ENCODE measurements at places on chromosomes 12 and 14.

GRCh38 chr12:10196210-10196609 lies 16.5 kb upstream of the GABARAPL1 start:
- no peak overlapping the region for H3K27ac ChIP-seq
- no peak for DNase-seq
- no peaks in the 10 kb centered on the region for H3K36me3 ChIP-seq
- H3K4me3 ChIP-seq: no peak overlapping the region

GRCh38 chr12:21675641-21676040 lies 18.0 kb upstream of the LDHB start:
- no peak for DNase-seq
- H3K27me3 ChIP-seq: peaks cover 1% of the 10 kb centered on the region
- no peaks in the 10 kb centered on the region for H3K36me3 ChIP-seq
- peak overlapping the region; percentile 28 for H3K27ac ChIP-seq
- H3K4me1 ChIP-seq: peaks cover 44% of the 10 kb centered on the region
- H3K4me3 ChIP-seq: no peak overlapping the region

DNA sequence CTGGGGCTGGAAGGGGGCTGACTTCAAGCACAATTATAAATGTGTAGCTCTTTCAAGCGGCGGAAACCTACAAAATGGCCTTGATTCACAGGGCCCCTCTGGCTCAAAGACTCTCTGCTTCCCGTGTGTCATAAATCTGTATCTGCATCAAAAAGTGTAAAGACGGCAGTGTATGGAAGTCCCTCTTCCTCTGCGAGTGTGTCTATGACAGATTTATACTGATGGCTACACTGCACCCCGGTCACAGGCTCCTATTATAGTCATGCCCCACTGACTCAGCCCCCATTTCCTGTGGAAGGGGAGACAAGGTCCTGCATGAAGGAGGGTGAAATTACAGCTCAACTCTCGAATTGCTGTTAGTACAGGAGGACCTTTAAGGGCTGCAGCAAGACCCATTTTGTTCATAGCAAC lies 68.6 kb downstream of the HMGA2 start:
- no peak overlapping the region for H3K27ac ChIP-seq
- H3K27me3 ChIP-seq: peaks cover 29% of the 10 kb centered on the region
- no peak overlapping the region for H3K4me3 ChIP-seq
- no peaks in the 10 kb centered on the region for H3K4me1 ChIP-seq
- DNase-seq: no peak
- no peaks in the 10 kb centered on the region for H3K36me3 ChIP-seq

DNA sequence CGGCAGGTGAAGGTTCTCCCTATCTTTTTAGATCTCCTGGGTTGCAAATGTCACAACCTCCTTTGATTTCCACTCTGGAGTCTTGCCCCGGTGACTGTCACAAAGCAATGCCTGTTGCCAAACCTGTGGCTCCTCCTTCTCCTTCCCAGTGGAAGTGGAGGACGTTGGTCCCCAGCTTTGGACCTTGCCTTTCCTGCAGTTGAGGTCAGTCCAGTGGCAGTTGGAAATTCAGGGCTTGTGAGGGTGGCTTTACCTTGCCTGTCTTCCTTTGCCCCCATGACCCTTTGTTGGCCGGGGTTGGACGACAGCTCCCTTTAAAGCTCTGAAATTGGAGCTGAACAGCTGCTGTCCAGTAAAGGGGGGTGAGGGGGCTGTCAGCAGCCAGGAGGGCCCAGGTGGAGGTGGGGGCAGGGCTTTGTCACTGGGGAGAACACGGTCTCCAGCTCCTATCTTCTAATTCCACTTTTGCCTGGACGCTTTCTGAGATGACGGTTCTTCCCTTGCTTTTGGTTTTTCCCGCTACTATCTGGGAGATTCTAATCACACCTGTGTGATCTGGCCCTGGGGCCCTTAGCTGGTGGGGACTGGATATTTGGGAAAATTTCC lies 4.1 kb downstream of the TEAD4 start:
- H3K4me1 ChIP-seq: peaks cover 17% of the 10 kb centered on the region
- no peak overlapping the region for H3K27ac ChIP-seq
- H3K36me3 ChIP-seq: peaks cover 2% of the 10 kb centered on the region

DNA sequence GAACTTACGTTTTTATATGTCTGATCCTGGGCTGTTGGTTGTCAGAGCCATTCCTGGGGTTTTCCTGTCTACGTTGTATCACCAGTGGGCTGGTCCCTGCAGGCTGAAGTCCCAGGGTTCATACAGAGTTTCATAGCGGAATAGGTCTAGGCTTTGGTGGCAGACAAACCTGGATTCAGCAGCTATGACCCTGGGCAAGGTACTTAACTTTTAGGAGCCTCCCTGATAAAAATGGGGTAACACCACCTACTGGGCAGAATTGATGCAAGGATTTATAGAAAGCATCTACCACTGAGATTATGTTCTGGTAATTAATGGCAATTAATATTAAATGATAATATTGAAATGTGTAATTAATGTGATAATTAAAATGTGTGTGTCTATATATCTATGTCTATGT lies 141.2 kb downstream of the SYNE2 start:
- DNase-seq: peak; percentile 12
- no peak overlapping the region for H3K27ac ChIP-seq
- H3K27me3 ChIP-seq: no peaks in the 10 kb centered on the region
- H3K4me1 ChIP-seq: peaks cover 19% of the 10 kb centered on the region
- no peak overlapping the region for H3K4me3 ChIP-seq
